ENCODE measurements at places on chromosomes 6 and 20. TPM values are rescaled to one million over a fixed set of nuclear protein-coding genes. Genes with fewer than 3 reads are reported as not detected.

Gene ECT2L
- not detected for total RNA-seq

Gene ABHD16B
- 0.11 TPM for total RNA-seq

Gene NR2E1
- total RNA-seq, result not detected

DNA sequence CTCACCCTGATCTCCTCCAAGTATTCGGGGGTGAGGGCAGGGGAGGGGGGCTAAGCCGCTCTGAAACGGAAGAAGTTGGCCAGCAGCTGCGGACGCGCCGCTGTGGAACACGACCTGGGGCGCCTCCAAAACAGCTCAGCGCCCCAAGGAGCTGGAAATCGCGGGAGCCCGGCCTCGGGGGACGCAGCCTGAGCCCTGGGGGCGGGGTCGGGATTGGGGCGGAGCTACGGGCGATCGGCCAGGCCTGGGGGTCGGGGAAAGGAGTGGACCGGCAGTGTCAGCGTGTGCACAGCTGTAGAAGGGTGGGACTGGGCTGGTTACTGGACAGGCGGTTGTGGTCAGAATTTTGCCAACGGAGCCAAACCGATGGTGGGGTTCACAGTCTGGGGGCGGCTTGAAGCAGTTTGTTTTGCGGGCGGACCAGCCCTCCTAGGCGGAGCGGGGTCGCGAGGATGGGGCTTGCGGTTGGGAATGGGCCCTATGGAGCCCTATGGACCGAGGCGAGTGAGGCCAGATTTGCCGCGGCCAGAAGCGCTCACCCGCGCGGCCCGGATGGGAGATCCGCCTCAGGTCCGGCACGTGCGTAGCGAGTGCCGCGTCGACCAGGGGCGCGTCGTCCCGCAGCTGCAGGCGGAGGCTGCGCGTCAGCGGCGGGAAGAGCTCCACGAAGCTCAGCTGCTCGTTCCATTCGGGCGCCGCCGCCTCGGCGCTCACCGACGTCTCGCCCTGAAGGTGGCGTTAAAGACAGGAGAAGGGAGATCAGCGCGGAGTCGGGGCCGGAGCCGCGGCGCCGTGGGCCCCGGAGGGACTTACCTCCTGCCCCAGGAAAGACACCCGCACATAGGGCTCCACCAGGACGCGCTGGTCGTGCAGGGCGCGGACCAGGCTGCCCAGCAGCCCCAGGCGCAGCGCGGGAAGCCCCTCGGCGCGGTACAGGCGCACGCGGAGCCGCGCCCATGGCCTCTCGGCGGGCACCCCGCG is 14.3 kb upstream of the SPAG4 start:
- H3K4me3 ChIP-seq, result peak overlapping the region; percentile 58
- H3K27me3 ChIP-seq, result peaks cover 23% of the 10 kb centered on the region
- H3K4me1 ChIP-seq, result peaks cover 5% of the 10 kb centered on the region
- peak overlapping the region; percentile 49 for H3K27ac ChIP-seq
- no peaks in the 10 kb centered on the region for H3K36me3 ChIP-seq

DNA sequence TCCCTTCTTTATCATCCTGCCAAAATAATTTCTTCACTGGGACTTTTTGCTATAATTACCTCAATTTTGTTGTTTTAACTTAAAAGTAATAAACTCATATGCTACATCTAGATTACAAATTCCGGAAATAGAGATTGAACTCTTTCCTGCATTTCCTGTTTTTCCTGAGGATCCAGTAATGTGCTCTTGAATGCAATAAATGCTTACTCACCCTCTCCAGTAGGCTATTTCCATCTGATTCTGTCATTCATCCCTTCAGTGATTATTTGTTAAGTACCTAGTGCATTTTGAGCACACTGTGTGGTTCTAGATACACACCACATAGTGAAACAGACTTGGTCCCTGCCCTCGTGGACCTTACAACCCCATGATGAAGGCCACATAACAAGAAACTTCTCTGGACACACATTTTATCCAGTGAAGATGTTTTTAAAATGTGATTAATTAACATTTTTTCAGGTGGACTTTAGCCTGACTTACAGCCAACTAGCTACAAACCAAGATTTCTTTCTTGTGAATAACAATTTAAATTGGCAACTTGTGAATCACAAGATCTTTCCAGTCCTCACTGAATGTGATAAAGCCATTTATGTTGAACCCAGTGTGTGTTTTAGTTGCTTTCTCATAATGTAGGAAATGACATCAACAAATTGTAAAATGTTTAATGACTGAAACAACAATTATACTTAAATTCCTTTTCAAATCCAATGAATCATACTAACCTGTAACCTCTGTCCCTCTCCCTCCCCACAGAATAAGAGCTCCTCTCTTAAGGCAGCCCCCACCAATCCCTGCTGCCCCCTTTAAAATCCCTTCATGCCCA is 272.3 kb downstream of the KHDC1L start:
- peaks cover 12% of the 10 kb centered on the region for H3K4me1 ChIP-seq
- H3K36me3 ChIP-seq, result no peaks in the 10 kb centered on the region
- no peak overlapping the region for H3K27ac ChIP-seq
- H3K4me3 ChIP-seq, result no peak overlapping the region

GRCh38 chr6:101572627-101573026 is 179.1 kb downstream of the GRIK2 start:
- DNase-seq, result no peak
- no peak overlapping the region for H3K27ac ChIP-seq
- H3K27me3 ChIP-seq, result no peaks in the 10 kb centered on the region
- H3K36me3 ChIP-seq, result no peaks in the 10 kb centered on the region
- no peak overlapping the region for H3K4me3 ChIP-seq

GRCh38 chr6:76768556-76768955 is 694.7 kb downstream of the HTR1B start:
- no peaks in the 10 kb centered on the region for H3K36me3 ChIP-seq
- H3K27me3 ChIP-seq, result no peaks in the 10 kb centered on the region
- H3K4me1 ChIP-seq, result no peaks in the 10 kb centered on the region
- DNase-seq, result no peak

GRCh38 chr6:44942798-44943197 is 385.3 kb upstream of the RUNX2 start:
- no peak for DNase-seq
- H3K27ac ChIP-seq, result no peak overlapping the region
- H3K4me1 ChIP-seq, result peaks cover 23% of the 10 kb centered on the region
- H3K4me3 ChIP-seq, result no peak overlapping the region
- H3K36me3 ChIP-seq, result peaks cover 40% of the 10 kb centered on the region

GRCh38 chr6:135159531-135159930 is 21.6 kb upstream of the MYB start:
- no peaks in the 10 kb centered on the region for H3K27me3 ChIP-seq
- peaks cover 60% of the 10 kb centered on the region for H3K4me1 ChIP-seq

DNA sequence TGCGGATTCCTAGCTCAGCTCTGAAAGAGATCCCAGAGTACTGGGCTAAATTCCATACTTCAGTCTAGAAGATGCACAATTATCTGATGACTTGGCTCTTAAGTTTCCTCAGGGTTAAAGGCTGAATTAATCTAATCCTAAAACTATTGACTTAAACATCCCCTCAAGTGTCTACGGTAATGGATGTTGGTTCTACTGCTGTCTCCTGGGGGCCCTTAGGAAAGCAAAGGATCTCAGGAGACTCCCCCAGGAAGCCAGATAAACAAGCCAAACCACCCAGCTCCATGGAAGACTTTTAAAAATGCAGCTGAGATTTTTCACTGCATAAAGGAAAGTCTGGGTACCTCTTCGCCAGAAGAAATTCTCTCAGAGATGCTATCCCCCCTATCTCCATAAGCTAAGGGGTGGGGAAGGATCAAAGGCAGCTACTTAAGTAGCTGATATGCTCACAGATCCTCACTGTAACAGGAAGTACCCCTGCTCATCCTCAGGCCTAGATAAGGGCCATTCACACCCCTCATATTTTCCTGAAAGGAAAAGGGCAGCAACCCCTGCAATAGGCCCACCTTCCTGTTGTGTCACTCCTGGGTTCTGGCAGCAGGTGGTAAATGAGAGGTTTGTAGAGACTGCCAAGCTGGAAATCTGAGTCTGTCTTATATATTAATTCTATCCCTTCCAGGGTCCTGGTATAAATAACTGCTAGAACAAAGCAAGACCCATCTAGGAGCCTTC is 9.3 kb downstream of the NDRG3 start:
- H3K36me3 ChIP-seq, result no peaks in the 10 kb centered on the region
- H3K4me1 ChIP-seq, result peaks cover 33% of the 10 kb centered on the region
- no peaks in the 10 kb centered on the region for H3K27me3 ChIP-seq

DNA sequence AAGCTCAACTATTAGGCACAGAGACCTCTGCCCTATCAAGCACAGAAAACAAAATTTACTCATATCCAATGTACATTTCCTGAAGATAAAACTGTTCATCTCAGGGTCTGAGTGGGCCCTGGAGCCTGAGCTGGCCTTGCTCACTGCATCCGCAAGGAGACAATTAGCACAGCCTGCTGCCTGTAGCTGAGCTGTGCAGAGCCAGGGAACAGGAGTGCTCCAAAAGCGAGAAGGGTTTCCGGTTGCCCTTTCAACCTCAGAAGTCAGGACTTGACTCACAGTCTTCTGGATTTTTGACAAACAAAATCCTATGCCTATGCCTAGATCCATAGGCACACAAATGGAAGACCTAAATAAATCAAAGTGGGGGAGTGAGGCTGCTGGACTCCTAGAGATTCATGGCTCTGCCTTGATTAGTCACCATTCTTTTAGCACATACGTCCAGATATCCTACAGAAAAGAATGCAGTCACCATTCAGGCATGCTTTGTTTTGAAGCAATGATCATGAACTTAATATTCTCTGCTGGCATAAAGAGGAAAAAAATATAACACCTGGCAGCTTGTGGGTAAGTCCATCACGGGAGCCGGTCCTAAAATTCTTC is 73.5 kb downstream of the BFSP1 start:
- peaks cover 18% of the 10 kb centered on the region for H3K27me3 ChIP-seq
- DNase-seq, result no peak
- no peaks in the 10 kb centered on the region for H3K36me3 ChIP-seq
- no peak overlapping the region for H3K4me3 ChIP-seq

- H3K27ac ChIP-seq, result no peak overlapping the region
- H3K4me3 ChIP-seq, result no peak overlapping the region
Observed at GRCh38 chr6:35011096-35012041, 122.3 kb downstream of the ANKS1A start.

DNA sequence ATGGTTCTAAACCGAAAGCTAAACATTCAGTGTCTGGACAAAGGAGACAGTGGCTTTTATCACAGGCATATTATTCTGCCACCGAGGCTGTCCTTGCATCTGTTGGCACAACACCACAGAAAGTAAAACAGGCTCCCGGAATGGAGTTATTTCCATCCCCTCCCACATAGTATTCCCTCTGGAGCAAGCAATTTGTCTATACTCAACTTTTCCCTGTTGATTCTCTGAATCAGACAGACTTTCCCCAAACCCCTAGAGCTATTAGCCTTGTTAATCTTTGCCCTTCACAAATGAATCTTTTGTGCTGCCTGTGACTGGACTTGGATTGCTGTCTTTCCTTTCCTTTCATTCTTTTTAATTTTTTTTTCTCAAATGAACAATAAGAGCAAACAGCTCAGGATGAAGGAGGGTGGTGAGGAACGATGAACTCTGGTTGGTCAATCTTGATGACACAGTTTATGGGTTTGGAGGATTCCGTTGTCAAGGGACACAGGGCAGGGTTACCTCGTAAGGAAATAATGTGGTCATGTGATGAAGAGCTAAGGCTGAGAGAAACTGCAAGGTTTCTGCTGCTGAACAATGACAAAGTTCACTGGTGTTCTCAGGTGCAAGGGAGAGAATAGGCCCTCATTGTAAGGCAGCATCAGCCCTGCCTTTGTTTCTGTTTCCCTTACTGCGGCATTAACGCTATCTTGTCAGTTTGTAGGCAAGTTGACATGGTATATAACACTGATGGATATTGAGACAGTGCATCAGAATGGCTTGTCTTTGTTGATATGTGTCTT is 275.0 kb upstream of the BMP2 start:
- H3K4me3 ChIP-seq, result no peak overlapping the region
- no peaks in the 10 kb centered on the region for H3K4me1 ChIP-seq
- H3K27me3 ChIP-seq, result no peaks in the 10 kb centered on the region
- no peak overlapping the region for H3K27ac ChIP-seq
- no peak for DNase-seq

GRCh38 chr6:8831366-8832152 is 396.2 kb upstream of the SLC35B3 start:
- no peak overlapping the region for H3K4me3 ChIP-seq
- no peaks in the 10 kb centered on the region for H3K36me3 ChIP-seq
- no peak for DNase-seq
- H3K4me1 ChIP-seq, result no peaks in the 10 kb centered on the region
- no peaks in the 10 kb centered on the region for H3K27me3 ChIP-seq

GRCh38 chr6:2921520-2922115 is 18.5 kb upstream of the SERPINB9 start:
- H3K27ac ChIP-seq, result no peak overlapping the region
- H3K4me1 ChIP-seq, result peaks cover 11% of the 10 kb centered on the region
- H3K4me3 ChIP-seq, result no peak overlapping the region
- no peak for DNase-seq
- H3K27me3 ChIP-seq, result no peaks in the 10 kb centered on the region
- no peaks in the 10 kb centered on the region for H3K36me3 ChIP-seq

Data from activated CD4-positive, alpha-beta T cell treated with anti-CD3 and anti-CD28 coated beads for 36 hours (primary cell).